Upper lobe of right lung (tissue), 1 donor: ENCODE measurements at places on chromosomes 6 and 20. TPM values are rescaled to one million over a fixed set of nuclear protein-coding genes. Genes with fewer than 3 reads are reported as not detected.

ADAT2 gene
- 7.1 TPM for total RNA-seq

GRM4 gene
- total RNA-seq: 0.29 TPM

GRCh38 chr20:25049261-25050060 lies 8.5 kb downstream of the ACSS1 start:
- peaks cover 19% of the 10 kb centered on the region for H3K36me3 ChIP-seq
- no peaks in the 10 kb centered on the region for H3K27me3 ChIP-seq
- H3K4me1 ChIP-seq: peaks cover 65% of the 10 kb centered on the region
- DNase-seq: no peak
- no peak overlapping the region for H3K27ac ChIP-seq

- H3K27me3 ChIP-seq: no peaks in the 10 kb centered on the region
- no peaks in the 10 kb centered on the region for H3K36me3 ChIP-seq
- no peak overlapping the region for H3K4me3 ChIP-seq
- no peak for DNase-seq
- no peak overlapping the region for H3K27ac ChIP-seq
- H3K4me1 ChIP-seq: peaks cover 27% of the 10 kb centered on the region
These were observed 43.2 kb upstream of the PNRC1 start for GRCh38 chr6:89037141-89037900.

- H3K27me3 ChIP-seq: peaks cover 11% of the 10 kb centered on the region
- no peak overlapping the region for H3K4me3 ChIP-seq
- peak; percentile 63 for DNase-seq
- H3K4me1 ChIP-seq: no peaks in the 10 kb centered on the region
These were observed 116.6 kb downstream of the MRPL14 start for GRCh38 chr6:44010411-44011349.

GRCh38 chr20:42406826-42407225 lies 782.9 kb downstream of the PTPRT start:
- H3K4me3 ChIP-seq: no peak overlapping the region
- no peak for DNase-seq
- H3K27ac ChIP-seq: no peak overlapping the region
